ENCODE measurements at places on chromosomes 1 and 21. TPM values are rescaled to one million over a fixed set of nuclear protein-coding genes. Genes with fewer than 3 reads are reported as not detected.

The KCNE1 gene
- 0.69 TPM for total RNA-seq

The EDN2 gene
- 0.83 TPM for total RNA-seq

The CAPN8 gene
- total RNA-seq = 35.6 TPM

The MCOLN2 gene
- total RNA-seq = 1.8 TPM

The FBLIM1 gene
- total RNA-seq = 534 TPM

The RBM8A gene
- 99.8 TPM for total RNA-seq

The IFI44L gene
- 4.4 TPM for total RNA-seq

The NOTCH2NLA gene
- total RNA-seq = 40.9 TPM

The TTC24 gene
- total RNA-seq = 0.60 TPM

The LRP8 gene
- 3.5 TPM for total RNA-seq

The HPCA gene
- 1.8 TPM for total RNA-seq

The ANKRD45 gene
- 0.69 TPM for total RNA-seq

The HES3 gene
- not detected for total RNA-seq

The C1orf74 gene
- 1.8 TPM for total RNA-seq

The CD244 gene
- total RNA-seq = 1.5 TPM

The SRGAP2C gene
- 32.7 TPM for total RNA-seq

The ARTN gene
- total RNA-seq = 2.1 TPM

Data from mucosa of gallbladder (tissue), 1 donor.